Activated T-helper 1 cell treated with anti-CD3 and anti-CD28 coated beads, Interleukin-2, amount 50 U/mL, for 16 hours (primary cell): ENCODE measurements at places on chromosomes 2 and 18.

DNA sequence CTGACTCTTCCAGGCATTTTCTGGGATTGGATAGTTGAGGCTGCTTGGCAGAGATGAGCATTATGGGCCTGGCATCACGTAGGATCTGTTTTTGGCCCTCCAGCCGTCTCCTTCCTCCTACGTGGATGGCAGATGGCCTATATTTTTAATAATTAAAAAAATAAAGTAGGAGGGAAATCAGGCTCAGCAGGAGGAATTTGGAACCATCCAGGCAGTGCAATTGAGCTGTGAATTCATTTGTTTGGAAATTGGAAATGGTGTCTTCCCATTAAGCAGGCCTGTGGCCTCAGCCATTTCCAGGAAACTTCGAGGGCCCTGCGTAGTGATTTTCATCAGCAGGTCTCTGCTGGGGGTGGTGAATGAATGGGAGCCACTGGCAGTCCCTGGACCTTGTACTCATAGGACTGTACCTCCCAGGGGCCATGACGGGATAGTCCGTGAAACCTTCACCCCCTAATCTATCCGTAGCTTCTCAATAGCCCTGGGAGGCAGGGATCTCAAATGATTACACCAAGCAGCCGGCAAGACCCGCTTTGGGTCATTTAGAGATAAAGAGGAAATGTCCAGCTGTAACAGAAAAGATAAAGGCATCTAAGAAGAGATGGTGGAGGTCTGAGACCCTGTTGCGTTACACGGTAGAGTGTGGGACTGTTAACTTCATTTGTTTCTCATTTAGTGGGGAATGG lies 73.1 kb upstream of the TNP1 start:
- DNase-seq, result no peak

DNA sequence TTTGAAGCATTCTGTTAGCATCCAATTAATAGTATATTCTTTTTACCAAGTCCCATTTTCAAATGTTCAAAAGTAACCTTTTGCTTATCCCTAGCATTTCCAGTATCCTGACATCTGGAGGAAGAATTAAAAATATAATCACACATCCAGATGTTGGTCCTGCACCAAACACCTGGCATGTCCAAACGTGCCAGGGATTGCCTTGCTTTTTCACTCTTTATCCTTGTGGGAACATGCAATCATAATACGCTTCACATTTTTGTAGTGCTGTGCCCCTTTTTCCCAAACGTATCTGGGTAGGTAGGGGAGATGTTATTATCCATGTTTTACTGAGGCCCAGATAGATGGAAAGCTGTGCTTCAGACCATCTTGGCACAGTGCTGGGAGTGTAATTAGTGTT lies 133.0 kb downstream of the TPGS2 start:
- DNase-seq, result no peak

DNA sequence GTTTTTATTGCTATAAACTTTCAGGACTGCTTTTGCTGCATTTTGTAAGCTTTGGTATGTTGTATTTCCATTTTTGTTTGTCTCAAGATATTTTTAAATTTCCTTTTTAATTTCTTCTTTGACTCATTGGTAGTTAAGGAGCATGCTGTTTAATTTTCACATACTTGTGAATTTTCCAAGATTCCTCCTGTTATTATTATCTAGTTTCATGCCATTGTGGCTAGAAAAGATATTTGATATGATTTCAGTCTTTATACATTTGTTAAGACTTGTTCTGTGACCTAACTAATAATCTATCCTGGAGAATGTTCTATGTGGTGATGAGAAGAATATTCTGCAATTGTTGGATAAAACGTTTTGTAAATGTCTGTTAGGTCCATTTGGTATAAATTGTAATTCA lies 62.1 kb downstream of the NUP35 start:
- no peak for DNase-seq

DNA sequence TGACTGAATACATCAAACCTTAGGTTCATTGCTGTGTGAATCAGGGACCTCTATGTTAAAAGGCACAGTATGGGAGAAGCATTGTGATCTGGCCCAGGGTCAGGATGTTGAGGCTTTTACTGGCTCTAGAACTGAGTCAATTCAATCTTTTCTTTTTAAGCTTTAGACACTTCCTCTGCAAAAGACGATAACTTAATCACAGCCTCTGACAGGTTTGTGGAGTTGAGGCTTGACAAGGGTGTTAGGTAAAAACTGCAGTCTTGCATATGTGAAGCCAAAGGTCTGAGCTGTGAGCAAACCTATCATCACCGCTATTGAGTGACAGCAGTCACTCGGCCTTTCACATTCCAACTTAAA lies 17.3 kb upstream of the ARHGAP25 start:
- no peak for DNase-seq

DNA sequence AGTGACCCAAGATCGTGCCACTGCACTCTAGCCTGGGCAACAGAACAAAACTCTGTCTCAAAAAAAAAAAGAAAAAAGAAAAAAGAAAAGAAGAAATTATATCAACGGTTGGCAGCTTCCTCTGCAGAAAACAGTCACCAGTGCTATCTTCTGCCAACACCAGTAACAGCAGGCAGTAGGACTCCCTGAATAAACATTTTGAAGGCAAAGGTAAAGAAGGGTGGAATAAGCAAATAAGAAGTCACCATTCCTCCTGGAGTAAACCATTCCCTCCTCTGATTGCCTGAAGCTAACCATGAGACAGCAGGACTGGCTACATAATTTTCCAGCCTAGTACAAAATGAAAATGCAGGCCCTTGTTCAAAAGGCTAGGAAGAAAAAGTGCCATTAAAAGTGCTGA lies 9.0 kb upstream of the RNF103 start:
- no peak for DNase-seq

- no peak for DNase-seq
These were observed 26.8 kb downstream of the MAPK4 start for GRCh38 chr18:50586710-50587109.

DNA sequence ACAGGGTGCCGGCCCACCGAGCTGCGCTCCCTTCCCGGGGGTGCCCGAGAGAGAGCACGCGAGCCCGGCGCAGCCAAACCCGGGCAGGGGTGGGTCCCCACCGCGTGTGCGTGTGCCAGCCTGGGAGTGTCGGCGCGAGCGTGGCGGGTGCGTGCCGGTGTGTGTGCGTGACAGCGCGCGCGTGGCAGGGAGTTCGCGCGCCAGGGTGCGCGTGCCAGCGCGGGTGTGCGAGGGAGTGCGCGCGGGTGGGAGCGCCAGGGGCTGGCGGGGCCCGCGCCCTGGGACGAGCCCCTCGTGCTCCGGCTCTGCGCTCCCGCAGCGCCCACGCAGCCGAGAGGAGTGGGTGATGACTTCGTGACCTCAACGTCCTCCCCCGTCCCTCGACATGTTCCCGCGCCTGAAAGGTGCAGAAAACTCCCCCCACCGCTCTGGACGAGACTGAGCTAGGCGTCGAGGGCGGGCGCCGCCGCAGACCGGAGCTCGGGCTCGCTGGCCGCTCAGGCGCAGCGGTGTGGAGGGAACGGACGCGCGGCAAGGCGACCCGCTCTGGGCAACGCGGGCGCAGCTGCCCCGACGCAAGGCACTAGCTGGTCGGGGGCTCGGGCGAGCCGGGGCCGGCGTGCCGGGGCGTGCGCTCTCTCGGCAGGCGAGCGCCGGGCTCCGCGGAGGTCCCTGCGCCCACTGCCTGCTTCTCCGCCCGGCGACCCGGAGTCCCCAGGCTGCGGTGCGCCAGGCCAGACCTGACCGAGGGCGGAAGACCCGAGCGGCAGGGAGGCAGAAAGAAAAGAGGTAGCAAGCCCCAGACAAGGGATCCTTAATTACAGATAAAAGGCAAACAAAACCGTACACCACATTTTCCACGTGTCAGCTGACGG lies 582.8 kb downstream of the ZEB2 start:
- DNase-seq, result no peak

GRCh38 chr2:86284401-86284841 lies 53.0 kb downstream of the REEP1 start:
- DNase-seq, result no peak

DNA sequence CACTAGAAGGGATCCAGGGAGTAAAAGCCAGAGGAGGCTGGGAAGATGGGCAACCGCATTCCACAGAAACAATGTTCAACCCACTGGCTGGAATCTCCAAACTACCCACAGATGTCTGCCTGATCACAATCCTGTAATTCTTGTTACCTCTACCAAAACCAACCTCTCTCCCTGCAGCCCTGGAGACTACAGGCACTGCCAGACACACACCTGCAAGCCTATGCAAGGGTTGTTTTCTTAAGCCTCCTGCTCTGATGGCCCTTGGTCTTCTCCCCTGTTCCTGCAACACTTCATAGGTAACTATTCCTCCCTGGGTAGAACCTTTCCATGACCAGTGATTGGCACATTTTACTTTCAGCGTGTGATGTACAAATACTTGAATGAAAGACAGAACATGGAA lies 21.9 kb downstream of the ST6GAL2 start:
- DNase-seq, result no peak

GRCh38 chr18:79849328-79850207 lies 51.8 kb downstream of the KCNG2 start:
- no peak for DNase-seq

DNA sequence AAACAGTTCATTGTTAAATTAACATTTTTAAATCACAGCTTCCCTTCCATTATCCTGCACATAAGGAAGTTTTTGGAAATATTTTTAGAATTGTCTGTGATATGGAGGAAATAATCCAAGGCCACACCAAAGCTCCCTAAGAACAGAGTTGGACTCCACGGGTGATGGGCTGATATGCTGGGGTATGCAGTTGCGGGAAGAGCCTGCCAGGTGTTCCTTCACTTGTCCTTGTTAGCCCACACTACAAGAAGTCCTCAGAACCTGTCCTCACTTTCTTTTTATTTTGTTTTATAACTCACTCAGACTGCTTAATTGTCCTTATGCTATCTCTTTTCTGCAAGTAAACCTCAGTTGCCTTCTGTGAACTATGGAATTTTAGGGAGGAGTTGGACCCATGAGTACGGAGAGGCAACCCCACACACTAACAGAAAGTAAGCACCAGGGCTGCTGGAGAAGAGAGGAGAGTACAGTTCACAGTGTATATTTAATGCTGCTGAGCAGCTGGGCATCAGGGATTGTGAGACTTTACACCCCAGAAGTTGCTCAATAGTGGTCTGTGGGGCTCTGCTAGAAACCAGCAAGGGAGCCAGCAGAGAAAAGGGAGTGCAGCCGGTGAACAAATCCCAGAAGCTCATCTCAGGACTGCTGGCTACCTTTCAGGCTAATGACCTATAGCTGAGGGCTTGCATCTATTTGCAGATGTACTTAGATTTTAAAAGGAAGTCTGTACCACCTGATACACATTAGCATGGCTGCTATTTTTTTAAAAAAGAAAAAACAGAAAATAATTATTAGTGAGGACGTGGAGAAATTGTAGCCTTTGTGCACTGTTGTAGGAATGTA lies 280.1 kb upstream of the STON1 start:
- DNase-seq, result no peak
